HFFc6 (cell line): ENCODE measurements at places on chromosomes 1 and 21. TPM values are rescaled to one million over a fixed set of nuclear protein-coding genes. Genes with fewer than 3 reads are reported as not detected.

GRCh38 chr1:20187103-20187812 is 940 bp upstream of the PLA2G2C start:
- no peak for DNase-seq

DNA sequence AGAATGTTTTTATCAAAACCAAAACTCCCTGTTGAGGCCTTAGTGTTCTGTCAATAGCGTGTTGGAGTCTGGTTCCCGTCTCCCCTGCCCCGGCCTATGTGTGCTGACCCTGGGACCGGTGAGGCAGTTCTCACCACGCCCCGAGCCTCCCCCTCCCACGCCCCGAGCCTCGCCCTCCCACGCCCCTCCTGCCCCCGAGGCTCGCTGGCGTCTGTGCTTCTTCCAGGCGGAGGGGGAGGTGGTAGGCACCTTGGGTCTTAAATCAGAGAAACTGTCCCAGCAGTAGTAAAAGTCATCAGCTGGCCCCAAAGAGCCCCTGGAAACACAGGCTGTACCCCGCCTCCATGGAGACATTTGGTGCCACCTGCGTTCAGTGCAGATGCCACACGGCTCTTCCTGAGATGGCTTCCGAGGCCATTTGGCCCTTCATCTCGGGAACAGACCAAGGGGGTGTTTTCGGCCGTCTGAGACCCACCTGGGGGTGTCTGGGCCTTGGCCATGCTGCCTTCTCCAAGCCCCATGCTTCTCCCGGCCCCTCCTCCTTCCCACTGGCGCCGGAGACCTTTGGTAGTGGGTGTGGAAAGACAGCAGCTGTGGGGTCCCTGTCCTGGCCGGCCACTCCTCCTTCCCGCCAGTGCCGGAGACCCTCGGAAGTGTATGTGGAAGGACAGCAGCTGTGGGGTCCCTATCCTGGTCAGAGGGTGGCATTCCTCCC is 44.7 kb downstream of the SKI start:
- no peak for DNase-seq

GRCh38 chr1:151458802-151459330 is 428 bp downstream of the POGZ start:
- DNase-seq: peak; percentile 37

DNA sequence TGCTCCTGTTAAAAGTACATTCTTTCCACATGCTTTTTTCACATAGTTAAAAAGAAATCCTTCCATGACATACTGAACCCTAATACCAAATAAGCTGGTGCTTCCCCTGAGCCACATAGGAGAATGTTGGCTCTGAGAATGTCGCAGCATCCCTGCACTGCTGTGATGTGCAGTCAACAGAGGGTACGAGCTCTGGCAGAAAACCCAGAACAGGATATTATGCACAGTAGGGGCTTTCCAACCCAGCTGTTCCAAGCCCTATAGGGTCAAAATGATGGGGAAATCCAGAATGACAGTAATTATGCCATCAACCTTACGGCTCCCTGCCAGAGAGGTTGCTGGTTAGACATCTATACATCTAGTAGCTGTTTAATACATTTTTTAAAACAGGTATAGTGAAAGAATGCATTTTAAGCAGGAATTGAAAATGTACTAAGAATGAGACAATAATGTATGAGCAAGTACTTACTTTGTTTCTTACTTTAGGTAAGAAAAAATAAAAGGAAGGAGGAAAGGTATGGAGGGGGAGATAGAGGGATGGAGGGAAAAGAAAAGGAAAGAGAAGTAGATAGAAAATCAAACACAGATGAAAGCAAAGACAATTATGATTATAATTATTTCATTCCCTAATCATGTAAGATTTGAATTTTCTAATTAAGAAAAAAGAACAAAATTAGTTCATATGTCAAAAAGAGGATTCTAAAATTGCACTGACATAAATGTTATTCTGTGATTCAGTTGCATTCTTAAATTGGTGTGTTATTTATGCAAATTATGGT is 126.0 kb downstream of the NR5A2 start:
- DNase-seq: no peak

Gene SPRR5
- total RNA-seq: not detected in 3 replicates

Gene ADAMTSL4
- 35.0 to 58.0 TPM (median 49.0 TPM) in 3 replicates for total RNA-seq

GRCh38 chr1:105558023-105558422 is 1498.5 kb upstream of the PRMT6 start:
- no peak for DNase-seq

DNA sequence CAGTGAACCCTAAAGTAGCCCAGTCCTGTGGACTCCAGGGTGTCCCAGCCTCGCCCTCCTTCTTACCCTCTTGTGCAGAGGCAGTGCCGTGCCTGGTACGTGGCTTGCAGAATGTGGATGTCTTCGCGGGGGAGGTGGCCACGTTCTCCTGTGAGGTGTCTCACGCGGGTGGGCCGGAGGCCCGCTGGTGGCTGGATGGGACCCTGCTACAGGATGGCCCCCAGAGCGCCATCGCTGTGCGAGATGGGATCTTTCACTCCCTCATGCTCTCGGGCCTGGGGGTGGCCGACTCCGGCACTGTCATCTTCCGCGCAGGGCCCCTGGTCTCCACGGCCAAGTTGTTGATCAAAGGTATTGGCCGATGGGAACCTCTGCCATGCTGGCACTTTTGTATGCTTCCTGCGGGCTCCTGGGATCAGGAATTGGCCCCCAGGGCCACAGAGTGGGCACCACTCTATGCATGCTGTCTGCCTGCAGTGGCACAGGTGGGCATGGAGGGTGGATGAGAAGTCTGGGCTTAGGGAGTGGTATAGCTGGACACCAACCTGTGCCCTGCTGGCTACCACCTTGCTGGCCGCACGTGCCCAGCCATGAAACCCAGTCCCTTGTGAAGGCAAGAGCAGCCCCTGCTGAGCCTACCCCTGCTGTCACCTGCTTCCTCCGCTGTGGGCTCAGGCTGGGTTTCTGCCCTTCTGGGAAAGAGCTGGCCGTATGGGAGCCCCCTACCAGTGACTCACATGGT is 92.9 kb downstream of the TRIM11 start:
- no peak for DNase-seq

DNA sequence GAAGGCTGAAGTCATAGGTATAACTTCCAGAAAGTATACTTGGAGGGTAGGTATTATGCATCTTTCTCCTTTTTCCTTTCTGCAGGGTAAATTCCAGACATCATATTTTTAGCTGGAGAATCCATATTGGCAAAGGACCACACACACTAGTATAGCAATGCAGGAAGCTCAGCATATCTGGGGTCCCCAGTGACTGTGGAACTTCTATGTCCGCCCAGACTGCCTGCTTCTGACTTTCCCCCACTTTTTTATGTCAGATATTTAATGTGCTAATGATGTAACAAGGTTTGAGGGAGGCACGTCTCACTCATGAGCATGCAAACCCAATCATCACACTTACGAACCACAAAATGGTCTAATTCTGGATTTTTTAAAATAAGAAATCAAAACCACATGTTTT is 90.4 kb downstream of the BACH1 start:
- DNase-seq: no peak

DNA sequence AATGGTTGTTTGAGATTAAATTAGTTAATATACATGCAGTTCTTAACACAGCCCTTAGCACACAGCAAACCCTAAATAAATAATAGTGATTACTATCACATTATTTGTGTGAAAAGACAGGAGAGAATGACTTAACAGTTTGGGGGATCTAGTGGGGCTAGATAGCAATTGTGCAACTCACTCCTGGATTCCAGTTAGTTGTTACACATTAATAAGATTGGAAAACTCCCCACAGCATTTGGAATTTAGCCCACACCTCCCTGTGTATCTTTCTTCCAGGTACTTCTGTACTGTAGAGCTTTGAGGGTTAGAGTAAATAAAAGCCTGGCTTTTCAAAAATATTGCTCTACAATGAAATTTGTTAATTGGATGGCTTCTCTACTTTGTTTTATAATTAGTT is 93.2 kb downstream of the KCTD3 start:
- no peak for DNase-seq
